ENCODE measurements at places on chromosomes 1 and 21.

DNA sequence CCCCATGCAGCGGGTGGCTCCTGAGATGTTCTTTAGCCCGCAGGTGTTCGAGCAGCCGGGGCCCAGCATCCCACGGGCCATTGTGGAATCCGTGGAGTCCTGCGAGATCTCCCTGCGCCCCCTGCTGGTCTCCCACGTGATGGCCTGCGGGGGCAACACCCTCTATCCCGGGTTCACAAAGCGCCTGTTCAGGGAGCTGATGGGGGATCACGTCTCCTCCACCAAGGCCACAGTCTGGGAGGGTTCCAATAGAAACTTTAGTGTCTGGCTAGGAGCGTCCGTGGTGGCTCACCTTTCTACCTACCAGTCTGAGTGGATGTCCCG lies 71.0 kb downstream of the ACTL8 start:
- peak; percentile 1 for DNase-seq

DNA sequence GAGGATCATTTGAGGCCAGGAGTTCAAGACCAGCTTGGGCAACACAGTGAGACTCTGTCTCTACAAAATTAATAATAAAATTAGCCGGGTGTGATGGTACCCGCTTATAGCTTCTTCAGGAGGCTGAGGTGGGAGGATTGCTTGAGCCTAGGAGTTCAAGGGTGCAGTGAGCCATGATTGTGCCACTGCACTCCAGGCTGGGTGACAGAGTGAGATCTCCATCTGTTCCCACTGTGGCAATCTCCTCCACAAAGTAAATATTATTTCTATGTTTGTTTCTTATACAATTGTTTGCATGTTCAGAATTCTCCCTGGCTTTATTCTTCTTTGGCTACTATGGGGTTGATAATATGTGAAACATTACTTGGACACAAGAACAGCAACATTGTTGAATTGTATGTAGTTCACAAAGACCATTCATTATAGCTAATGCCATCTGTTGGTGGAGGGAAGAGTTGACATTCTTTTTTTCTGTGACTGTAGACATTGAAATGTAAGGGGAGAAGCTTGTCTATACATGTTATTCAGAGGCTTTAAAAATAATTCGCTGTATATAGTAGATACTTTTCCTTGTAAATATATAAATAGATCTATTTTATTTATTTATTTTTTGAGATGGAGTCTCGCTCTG lies 47.8 kb upstream of the SRSF10 start:
- DNase-seq, result no peak

DNA sequence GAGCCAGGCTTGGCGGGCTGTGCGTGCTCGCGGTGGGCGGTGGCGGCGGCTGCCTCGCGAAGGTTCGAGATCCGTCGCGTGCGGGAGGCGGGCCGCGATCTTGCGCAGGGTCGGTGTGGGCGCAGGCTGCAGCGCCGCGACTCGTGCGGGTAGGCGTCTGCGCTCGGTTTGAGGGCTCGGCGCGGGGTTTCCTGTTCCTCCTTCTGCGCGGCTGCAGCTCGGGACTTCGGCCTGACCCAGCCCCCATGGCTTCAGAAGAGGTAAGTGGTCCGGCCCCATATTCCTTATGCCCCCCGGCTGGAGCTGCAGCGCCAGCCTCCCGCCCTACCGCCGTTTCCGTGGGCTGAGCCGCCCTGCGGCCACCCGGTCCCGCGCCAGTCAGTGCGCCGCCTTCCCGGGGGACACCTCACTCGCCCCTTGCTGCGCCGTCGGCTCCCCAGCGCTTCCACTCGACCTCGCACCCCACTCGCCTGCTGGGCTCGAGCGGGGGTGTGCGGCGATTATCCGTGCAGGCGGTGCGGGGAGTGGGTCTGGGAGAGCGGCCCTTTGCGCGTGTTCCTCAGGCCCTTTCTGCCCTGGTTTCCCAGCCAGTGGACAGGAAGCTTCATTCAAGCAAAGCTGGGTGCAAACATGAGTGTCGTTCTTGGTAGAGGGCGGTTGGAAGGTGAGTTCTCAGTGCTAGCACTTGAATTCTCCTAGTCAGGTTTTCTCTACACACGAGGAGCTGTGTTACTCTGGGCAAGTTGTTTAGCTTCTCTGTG lies at the start of gene CACYBP:
Gene CACYBP (plus strand): TSS at position 12 of the 761 bp plus-strand sequence. CDS start 234 bp downstream, at position 246.
- no peak for DNase-seq

DNA sequence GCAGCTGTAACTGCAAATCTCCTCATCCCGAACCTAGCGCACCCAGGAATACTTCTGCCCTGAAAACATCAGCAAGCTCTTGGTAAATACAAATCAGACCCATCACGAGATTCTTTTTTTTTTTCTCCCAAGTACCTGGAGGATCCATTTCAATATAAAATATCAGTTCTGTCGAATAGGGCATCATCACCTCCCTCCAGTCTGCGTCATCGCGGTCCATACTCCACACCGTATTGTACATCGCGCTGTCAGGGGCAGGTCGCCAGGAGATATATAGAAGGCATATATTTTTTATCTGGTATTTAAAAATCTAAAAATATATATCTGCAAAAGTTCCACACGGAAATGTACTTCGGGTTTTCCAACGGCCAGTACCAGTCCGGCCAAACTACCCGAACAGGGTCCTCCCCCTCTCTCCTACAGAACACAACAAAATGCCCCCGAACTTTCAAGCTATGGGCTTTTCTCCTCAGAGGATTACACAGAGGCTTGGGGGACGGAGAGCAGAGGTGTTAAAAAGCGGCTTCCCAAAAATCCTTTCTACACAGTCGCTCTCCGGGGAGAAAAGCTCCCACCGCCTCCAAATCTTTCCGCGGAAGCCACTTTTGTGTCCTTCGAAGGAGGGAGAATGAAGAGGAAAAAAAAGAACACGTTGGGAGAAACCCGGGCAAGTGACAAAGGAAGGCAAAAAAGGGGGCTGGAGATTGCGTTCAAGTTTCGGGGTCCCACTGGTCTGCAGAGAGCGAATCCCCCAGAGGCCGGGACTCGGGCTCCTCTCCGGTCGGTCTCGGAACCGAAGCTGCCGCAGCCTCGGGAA lies 509 bp downstream of the PIK3R3 start:
- no peak for DNase-seq

DNA sequence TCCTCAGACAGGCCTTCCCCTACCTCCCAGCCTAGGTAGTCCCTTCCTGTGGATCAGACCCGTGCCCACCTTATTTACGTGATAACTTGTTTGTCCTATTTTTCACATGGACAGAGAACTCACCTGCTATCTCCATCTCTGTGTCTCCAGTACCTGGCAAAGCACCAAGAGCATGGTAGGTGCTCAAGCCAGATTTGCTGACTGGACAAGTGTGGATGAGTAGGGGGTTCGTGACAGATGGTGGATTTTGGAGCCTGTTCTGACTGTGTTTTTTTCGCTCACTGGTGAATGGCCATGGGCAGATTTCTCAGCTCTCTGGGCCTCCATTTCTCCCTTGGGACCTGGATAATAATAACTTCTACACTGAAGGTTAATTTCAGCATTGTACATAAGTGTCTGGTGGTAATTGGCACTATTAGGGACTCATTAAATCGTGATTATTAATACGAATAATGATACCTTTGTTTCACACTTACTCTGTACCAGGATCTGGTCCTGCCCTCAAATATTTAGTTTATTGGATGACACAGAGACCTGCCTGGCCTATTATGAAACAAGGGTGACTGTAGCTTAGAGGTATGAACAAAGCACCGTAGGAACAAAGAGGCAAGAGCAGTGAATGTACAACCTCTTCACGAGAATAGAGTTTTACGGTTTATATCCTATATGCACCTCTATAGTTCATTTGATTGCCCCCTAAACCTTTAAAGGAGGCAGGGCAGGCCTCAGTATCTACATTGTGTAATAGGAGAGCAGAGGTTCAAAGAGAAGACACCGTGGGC lies 24.5 kb upstream of the SLC26A9 start:
- no peak for DNase-seq

GRCh38 chr1:43766818-43767525 lies 59.6 kb downstream of the ST3GAL3 start:
- no peak for DNase-seq

DNA sequence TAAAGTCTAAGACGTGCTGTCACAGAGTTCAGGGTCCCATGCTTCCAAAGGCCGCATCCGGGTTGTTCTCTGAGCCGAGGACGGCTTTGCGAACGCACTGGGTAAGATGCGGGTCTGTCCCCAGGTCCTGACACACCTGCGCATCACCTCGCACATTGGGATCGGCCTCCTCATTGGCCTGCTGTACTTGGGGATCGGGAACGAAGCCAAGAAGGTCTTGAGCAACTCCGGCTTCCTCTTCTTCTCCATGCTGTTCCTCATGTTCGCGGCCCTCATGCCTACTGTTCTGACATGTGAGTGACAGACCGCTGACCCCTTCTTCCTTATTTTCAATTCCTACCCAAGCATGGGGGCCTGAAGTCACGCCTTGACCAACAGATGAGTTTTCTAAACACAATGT lies 25.3 kb downstream of the TFF3 start:
- DNase-seq, result no peak

GRCh38 chr1:221912230-221912629 lies 170.3 kb upstream of the DUSP10 start:
- DNase-seq, result no peak

DNA sequence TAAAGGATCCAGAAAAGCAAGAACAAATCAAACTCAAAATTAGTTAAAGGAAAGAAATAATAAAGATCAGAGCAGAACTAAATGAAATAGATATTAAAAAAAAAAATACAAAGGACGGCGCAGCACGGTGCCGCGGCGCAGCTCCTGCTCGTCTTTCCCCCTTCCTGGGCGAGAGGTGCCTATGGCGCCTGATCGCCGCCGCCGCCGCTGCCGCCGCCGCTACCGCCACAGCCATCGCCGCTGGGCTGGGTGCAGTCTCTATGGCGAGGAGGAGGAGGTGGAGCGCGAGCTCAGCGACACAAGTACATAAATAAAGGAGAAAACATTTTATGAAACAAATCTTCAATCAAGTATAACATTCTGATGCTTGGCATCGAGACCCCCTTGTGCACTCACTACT lies 77.6 kb upstream of the VANGL1 start:
- DNase-seq, result no peak

GRCh38 chr1:8600336-8600735 lies 217.1 kb downstream of the RERE start:
- DNase-seq, result no peak

GRCh38 chr1:99820546-99820945 lies 29.6 kb upstream of the AGL start:
- no peak for DNase-seq

- no peak for DNase-seq
Measured at GRCh38 chr1:157407917-157408525, 144.3 kb downstream of the FCRL5 start.

DNA sequence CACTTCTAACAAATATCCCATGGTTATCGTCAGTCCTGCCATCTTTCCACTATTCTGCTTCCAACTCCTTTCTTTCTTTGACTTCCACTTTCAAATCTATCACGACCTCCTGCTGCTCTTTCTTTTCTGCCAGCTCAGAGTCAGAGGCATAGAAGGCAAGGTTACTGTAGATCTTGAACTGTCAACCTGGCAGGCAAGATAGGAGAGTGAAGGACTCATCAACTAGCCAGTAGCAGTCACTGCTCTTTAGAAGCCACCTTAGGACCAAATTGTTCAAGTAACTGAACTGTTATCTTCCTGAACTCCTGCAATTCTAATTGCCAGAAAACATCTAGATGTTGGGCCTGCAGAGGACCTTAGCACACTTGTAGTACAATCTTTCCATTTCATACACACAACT lies 13.1 kb upstream of the FCER1A start:
- DNase-seq, result no peak

- DNase-seq, result no peak
Measured at GRCh38 chr21:22657781-22658180, 1659.6 kb downstream of the NCAM2 start.

DNA sequence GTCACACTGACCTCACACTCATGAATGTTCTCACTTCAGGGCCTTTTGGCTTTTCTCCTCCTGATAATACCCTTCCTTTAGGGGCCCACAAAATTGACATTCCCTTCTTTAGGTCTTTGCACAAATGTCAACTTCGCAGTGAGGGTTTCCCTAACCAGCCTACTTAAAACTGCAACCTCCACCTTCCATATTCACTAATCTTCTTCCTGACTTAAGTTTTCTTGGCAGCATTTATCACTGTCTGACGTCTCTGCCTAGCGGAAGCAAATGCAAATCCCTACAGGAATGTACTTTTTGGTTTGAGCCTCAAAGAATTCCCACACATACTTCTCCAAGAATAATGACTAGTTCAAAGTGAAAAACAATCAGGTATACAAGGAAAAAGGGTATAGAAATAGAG lies 32.8 kb downstream of the INTS7 start:
- DNase-seq, result no peak

GRCh38 chr1:116433275-116434257 lies 60.5 kb downstream of the ATP1A1 start:
- no peak for DNase-seq

GRCh38 chr1:108048301-108049177 lies 83.6 kb upstream of the VAV3 start:
- DNase-seq, result no peak

DNA sequence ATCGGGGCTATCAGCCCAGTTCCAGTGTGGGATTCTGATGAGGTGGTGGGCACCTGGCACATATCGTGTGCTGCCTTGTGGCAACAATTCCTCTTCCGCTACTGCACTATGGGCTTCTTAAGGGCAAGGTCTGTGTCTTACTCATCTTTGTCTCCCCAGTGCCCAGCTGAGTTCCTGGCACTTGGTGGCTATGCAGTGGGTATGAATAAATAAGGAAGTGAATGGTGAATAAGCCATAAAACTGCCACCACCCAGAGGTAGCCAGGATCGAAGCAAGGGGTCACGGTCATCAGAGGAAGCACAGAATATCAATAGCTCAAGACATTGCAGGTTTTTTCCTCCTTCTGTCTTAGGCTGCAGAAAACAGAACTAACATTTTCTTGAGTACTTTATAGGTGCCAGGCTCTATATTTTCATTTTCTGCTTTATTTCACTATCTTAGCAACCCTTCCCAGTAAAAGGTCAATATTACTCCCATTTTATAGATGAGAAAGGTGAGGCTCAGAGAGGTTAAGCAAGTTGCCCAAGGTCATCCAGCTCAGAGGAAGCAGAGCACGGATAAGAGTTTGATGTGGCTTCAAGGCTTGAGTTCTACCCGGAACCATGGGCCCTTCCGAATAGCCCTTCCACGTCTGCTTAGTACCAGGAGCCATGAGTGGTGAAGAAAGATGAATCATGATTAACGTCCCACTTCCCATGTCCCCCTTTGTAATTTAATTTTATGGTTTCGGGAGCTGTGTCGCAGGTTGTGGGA lies 10.2 kb downstream of the C1orf94 start:
- DNase-seq, result no peak

GRCh38 chr1:203555511-203556046 lies 61.6 kb downstream of the OPTC start:
- DNase-seq, result no peak

DNA sequence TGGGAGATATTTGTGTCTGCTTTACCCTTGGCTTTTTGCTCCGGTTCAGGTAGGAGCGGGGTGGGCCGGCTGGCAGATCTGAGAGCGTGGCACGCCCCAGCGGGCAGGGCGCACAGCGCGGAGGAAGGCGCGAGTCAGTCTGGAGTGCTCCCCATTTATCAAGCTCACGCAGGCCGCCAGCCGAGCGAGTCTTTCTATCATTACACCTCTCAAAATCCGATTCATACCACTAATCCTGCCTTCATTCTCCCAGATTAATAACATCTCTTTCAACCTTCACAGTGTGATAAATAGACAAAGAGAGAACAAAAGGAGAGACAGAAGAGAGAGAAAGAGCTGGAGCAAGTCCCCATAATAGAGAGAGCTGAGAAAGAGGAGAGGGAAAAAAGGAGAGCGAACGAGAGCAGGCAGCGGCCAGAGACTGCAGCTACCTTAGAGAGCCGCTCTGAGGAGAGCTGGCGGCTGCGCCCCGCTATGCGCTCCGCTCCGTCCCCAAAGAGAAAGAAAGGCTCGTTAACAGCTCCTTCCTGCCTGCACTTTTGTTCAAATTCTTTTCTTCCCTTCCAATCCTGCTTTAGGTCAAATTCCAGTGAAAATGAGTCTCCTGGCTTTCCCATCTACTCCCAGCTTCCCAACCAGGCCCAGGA lies 48.0 kb downstream of the DMAP1 start:
- DNase-seq, result no peak
